Left hindlimb (tissue), 1 donor: ENCODE measurements at places on chromosomes 4 and X.

- no peak for DNase-seq
These were observed 20.4 kb upstream of the UBA1 start for GRCh38 chrX:47172971-47173792.

DNA sequence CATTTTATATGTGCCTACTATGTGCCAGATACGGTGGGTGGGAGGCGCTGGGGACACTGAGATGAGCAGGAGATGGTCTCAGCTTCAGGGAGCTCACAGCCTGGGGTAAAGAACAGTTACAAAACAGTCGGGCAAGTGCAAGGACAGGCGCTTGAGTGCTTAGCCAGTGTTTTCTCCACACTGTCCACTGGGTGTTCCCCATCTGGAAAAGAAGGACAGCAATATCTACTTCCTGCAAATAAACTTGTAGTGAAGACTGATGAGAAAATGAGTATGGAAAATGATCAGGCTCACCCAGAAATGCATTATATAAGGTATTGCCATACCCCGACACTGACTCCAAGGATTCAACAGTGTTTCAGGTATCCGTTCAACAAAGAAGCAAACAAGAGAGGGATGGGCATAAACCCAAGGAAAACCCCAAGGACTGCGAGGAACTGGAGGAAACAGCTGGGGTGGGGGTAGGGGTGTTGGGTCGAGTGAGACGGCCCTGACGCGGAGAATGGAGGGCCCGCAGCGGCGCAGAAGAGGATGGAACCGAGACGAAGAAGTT is 835 bp downstream of the TMEM185A start:
- DNase-seq, result peak; percentile 30

DNA sequence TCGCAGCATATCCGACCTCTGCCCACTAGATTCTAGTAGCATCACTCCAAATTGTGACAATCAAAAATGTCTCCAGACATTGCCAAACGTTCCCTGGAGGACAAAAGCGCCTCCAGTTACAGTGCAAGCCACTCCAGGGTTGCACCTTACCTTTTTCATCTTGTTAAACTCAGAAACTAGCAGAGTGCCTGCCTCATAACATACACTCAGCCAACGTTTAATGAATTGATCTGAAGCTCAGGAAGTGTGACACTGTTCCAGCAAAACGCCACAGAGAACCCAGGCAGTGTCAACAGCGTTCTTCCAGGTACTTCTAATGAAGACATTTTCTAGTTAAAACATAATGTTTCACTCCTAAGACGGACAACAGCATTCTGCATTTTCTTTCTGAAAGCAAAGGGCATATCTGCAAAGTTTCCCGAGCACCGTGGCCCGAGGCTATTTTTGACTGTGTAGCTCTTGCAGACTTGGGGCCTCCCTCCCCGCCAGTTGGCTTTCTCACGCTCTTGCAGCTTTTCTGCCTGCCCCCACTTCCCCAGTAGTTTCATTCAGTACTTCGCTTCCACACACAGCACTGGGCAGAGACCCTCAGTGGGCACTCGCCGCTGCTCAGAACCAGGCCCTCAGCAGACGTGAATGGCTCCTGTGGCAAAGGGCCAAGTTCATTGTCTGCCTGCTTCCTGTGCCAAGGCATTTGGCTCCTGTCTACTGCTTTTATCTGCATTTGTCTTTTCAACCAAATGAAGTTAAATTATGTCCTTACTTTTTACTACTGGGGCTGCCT is 133.4 kb upstream of the TTC29 start:
- no peak for DNase-seq

- no peak for DNase-seq
These were observed 549 bp upstream of the XG start for GRCh38 chrX:2751291-2751690.

DNA sequence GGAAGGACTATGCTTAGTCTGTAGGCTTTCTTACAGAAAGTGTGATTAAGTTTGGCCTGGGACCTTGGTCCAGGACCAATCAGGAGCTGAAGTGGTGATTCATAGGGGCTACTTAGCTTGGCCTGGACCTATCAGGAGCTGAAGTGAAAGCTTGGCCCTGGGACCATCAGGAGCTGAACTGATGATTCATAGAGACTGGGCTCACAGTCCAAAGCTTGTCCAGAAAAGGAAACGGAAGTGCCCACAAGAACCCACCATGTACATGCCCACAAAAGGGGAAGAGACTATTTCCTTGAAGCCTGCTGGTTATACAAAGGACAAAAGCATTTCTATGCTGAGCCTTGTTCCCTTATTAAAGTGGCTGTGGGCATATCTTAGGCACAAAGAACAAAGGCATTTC is 12.6 kb downstream of the TENT5D start:
- no peak for DNase-seq

- DNase-seq, result no peak
These were observed 38.2 kb upstream of the OCIAD2 start for GRCh38 chr4:48944756-48945241.

GRCh38 chr4:80489798-80490197 is 154.3 kb downstream of the CFAP299 start:
- DNase-seq, result no peak

DNA sequence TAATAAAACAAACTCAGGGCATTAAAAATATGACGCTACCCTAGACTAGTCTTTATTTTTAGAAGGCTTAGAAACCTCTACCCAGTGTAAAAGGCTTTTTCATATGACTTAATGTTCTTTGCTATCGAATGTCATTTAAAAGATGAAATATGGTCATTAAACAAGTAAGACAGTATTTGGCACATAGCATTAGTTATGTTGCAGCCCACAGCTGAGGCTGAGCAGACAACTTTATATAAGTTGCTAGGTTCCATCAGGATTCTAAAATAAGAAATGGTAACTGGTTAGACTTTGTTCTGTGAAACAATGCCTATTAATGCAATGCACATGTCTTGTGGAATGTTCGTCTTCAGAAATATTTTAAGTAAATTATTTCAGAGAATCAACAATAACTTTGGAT is 10.4 kb upstream of the PRSS12 start:
- no peak for DNase-seq

- no peak for DNase-seq
These were observed 38.6 kb upstream of the EDA2R start for GRCh38 chrX:66677430-66677829.

GRCh38 chrX:80139564-80139963 is 125.0 kb downstream of the TBX22 start:
- no peak for DNase-seq

- no peak for DNase-seq
These were observed 68.5 kb downstream of the FGFBP1 start for GRCh38 chr4:15870079-15870478.

- no peak for DNase-seq
These were observed 328.7 kb downstream of the GABRG1 start for GRCh38 chr4:45795135-45795534.

- no peak for DNase-seq
These were observed 18.8 kb downstream of the SRD5A3 start for GRCh38 chr4:55364691-55365344.

GRCh38 chrX:129678614-129679195 is 23.9 kb upstream of the APLN start:
- DNase-seq, result no peak

DNA sequence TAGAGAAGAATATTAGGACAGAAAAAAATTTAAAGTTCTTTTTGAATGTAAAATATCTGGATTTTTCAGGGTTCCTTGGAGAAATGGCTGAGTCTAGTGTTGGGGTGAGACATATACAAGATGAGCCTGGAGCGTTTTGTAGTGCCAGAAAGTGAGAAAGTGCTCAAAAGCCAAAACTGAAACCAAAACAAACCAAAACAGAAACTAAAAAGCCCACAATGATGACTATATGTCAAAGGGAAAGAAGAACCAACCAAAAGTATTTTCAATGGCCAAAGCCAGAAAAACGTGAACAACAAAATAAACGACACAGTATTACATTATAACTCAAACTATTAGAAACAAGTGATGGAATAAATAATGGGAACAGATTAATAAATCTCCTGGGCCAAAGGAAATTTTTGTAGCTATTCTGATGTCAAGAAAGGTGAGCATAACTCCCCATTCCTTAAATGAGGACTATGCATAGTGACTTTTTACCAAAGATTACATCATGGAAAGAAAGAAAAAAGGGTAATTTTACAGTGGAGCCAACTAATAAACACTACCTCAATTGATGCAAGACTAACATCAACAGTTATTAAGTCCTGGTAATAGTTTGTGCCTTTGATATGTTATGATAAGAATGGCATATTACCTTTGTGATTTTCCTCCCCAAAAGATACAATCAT is 1137.6 kb downstream of the C4orf33 start:
- DNase-seq, result no peak
